ENCODE measurements at places on chromosomes 5 and 9.

GRCh38 chr5:158922263-158922592, 177.5 kb downstream of the EBF1 start:
- no peak for DNase-seq

- DNase-seq: no peak
These were observed 108.6 kb downstream of the TRIO start for GRCh38 chr5:14251733-14252132.

DNA sequence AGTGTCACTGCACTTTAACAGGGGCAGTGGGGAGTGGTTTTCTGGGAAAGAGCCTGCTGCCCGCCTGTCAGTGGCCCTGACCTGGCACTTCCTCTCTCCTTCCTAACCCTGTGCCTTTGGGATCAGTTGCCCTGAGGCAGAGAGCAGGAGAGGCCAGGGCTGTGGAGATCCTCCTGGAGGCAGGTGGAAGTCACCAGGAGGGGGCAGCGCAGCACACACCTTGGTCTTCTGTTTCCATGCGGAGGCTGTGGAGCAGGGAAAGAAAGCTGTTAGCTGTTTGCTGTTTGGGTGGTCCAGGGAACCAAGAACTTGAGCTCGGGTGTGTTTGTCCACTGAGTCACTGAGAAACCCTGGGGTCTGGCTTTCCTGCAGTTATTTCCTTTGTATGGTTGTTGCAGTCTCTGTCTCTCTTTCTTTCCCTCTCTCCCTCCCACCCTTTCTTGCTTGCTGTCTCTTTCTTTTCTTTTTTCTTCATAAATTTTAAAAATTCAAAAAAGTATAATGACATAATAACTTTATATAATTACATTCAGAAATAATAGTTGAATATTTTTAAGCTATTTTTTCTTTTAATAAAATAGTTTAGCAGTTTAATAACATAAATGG, 28.1 kb downstream of the NTRK2 start:
- DNase-seq: no peak

- no peak for DNase-seq
These were observed 44.0 kb downstream of the LYRM7 start for GRCh38 chr5:131214609-131215227.

DNA sequence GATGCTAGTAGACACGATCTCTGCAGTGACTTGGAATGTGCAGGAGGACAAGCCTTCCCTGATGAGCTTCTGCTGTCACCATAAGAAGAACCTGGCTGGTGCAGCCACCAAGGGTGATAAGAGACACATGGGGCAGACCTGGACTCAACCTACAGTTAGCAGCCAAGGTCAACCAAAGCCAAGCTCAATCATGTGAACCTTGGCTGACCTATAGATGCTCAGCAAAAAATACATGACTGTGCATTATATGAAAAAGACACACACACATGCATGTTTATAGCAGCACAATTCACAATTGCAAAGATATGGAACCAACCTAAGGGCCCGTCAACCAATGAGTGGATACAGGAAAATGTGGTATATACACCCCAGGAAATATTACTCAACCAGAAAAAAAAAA, 86.9 kb downstream of the TARS1 start:
- DNase-seq: no peak

DNA sequence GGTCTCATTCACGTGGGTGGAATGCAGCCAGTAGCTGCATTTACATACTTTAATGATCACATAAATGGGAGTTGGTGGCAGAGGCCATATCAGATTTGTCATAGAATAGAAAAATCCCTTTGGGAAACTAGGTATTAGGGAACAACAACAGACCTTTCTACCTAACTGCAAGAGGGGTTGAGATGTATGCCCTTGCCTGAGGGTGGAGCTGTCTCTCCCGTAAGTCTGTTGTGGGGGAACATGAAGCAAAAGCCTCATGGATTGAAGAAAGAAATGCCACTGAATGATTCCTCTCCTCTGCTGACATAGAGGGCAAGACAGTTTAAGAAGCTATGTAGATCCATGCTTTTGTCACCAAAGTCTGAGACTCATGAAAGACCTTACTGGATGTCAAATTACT, 461.3 kb downstream of the SPOCK1 start:
- no peak for DNase-seq

GRCh38 chr9:122978601-122979000, 37.8 kb downstream of the RABGAP1 start:
- DNase-seq: no peak

DNA sequence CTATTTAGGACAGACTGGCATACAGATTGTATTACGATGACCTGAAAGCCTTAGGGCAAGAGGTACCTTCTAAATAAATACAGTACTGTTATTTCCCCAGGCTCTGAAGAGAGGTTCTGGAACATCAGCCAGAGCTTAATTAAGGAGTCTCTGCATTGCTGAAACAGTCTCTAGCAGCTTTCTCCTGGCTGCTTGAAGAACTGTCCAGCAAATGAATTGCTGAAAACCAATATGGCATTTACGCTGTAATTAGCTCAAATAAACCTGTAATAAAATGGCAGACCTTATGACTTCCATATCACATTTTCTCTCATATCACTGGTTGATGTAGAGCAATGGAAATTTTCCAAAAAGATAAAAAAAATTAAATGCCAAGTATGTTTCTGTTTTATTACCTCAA, 636.3 kb downstream of the GABRG2 start:
- no peak for DNase-seq

- no peak for DNase-seq
These were observed 39.2 kb downstream of the ANXA2R start for GRCh38 chr5:43000914-43001313.

- DNase-seq: no peak
These were observed 356.3 kb upstream of the SMARCA2 start for GRCh38 chr9:1658661-1659362.

DNA sequence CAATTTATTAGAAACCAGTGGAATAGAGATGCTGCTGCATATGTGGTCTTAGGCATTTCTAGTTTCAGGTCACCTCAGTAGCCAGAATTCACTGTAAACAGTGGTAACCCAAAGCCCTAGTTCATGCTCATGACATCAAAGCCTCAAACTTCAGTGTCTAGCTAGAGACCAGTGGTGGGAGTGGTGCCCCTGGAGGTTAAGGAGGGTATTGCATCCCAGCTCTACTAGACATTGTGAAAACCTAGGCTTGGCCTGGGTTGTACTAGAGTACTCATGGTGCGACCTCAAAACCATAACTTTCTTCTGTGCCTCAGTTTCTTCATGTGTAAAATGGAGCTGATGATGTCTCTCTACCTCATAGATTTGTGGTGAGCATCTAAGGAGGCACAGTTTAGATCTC, 18.8 kb downstream of the COL5A1 start:
- DNase-seq: no peak

DNA sequence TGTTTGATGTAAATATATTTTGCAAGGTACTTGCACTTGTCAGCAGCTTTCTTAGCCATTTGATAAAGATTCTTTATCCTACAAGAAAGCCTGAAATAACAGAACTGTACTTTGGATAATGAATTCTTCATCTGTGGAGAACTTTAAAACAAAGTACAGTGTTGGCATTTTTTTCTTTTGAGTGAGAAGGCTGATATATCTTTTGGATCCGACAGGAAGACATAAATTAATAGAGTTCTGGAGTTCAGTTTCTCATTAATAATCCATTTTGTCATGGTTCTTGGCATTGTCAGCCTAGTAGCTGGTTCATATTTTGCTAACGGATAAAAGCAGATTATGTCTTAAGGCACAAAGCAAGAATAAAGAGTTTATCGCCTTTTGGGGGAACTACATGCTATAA, 17.0 kb downstream of the PBX3 start:
- DNase-seq: no peak

GRCh38 chr5:103829585-103829984, 267.0 kb upstream of the NUDT12 start:
- DNase-seq: no peak

- no peak for DNase-seq
These were observed 86.1 kb downstream of the SMIM23 start for GRCh38 chr5:171871711-171872110.

DNA sequence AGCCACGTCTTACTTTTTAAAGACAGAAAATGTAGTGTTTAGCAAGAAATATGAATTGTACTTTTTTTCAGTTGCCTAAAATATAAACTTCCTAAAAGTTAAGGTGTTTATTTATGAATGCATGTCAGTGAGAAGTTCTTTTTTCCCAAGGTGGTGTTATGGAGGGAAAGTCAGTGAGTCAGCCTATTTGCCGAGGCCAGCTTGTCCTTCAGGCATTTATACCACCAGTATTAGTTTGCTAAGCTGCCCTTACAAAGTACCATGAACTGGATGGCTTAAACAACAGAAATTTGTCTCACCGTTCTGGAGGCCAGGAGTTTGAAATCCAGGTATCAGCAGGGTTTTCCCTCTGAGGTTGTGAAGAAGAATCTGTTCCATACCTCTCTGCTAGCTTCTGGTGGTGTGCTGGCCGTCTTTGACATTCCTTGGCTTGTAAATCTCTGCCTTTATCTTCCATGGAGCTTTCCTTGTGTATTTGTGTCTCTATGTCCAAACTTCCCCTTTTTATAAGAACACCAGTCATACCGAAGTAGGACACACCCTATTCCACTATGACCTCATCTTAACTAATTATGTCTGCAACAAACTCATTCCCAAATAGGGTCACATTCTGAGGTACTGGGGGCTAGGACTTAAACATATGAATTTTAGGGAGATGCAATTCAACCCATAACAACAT, 38.4 kb downstream of the PRKACG start:
- no peak for DNase-seq

DNA sequence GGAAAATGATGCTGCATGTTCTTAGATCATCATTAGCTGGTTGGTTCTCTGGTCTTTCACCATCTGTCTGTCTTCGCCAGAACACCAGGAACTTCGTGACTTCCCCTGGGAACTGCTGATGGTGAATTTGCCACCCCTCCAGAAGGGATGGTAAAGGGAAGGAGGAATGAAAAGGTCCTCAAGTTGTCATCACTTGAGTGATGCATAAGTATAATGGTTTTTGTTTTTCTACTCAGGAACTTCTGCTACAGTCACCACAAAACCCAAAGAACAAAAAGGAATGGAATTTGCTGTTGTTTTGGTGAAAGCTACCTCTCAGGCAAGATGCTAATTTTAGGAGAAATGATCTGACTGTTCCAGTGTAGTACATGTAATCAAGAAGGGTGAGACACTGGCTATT, 328.4 kb downstream of the ARHGEF28 start:
- no peak for DNase-seq

DNA sequence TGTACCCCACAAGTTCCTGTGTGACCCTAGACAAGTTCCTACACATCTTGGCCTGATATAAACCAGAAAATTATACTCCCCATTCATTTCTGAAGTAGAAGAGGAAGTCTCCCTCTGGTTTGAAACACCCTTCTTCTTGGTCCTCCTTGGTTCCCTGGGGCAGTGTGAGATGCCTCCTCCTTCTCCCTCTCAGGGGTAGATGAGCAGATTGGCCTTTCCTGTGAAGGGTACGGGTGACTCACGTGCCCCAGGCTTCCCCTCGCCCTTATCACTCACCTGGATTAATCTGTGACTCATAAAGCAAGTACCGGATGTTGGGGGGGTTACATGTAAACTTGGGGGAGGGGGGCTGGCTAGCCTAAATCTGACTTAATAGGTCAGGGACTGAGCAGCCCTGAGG, 11.1 kb upstream of the AQP3 start:
- DNase-seq: no peak

DNA sequence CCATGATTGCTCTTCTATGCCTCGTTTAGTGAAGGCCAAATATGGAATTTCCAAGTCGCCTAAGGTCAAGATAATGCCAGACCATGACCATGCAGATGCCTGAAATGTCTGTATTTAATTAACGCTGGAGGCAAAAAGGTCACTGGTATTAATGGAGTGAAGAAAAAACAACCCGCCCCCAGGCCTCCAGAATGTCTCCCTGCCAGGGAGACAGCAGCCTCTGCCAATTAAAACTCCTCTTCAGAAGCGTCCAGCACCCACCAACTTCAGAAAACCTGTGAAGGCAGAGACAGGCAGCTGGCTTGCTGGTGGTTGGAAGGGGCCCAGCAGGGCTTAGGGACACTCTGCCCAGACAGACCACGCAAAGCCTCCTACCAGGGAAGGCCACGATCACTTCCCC, 94.4 kb downstream of the VAV2 start:
- no peak for DNase-seq

- DNase-seq: no peak
These were observed 34.3 kb downstream of the NIPAL4 start for GRCh38 chr5:157494178-157494832.

- DNase-seq: no peak
These were observed 4.7 kb downstream of the SARDH start for GRCh38 chr9:133733421-133733795.

- no peak for DNase-seq
These were observed 76.6 kb upstream of the TBCA start for GRCh38 chr5:77852514-77853352.

DNA sequence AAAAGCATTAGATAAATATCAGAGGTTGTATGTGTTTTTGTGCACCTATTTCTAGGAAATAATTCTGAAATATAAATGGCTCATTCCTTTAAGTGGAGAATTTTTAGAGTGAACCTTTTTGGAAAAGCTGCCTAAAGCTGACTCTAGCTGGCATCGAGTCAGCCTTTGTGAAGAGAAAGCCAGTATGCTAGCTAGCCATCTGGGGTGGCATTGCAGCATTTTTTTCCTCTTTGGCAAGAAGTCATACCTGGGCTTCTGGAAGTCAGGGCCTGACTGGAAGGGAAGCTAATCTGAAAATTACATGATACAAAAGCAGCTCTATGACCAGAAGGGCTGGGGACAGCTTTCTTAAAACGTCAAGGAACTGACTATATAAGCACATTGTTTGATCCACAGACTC, 19.7 kb downstream of the ANP32B start:
- no peak for DNase-seq

GRCh38 chr5:171123417-171123816, 185.6 kb upstream of the TLX3 start:
- DNase-seq: no peak

DNA sequence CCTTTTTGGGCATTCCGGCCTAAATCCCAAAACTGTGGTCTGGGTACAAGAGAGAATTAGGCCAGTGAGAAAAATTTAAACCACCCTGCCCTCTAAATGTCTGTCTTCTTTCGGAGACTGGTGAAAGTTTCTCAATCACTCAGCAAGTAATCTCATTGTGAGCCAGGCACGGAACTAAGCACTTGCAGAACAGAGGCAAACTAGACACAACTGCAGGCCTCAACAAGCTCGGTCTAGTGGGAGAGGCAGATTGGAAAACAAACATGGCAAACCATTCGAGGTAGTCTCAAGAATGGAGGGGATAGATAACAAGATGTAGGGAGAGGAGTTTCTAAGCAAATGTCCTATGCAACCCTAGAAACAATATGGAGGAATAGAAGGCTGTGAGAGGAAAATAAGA, 8.9 kb upstream of the C5orf58 start:
- no peak for DNase-seq

DNA sequence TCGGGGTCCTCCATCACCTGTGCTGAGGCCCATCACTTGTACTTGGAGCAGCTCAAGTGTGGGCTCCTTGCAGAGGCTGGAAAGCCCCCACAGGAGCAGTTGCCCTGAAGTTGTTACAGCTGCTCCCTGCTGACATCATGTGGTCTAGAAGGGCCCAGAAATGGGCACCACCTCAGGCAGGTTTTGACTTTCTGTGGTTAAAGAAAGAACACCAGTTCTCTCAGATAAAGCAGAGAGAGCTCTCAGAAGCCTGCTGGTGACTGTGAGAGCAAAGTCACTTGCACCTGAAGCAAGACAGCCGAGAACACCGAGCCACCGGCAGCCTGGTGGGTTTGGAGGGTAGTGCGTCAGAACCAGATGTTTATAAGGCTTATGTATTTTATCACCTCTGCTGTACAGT, 70.4 kb downstream of the MVB12B start:
- peak; percentile 43 for DNase-seq

- DNase-seq: no peak
These were observed 26.6 kb downstream of the TRPM3 start for GRCh38 chr9:71094708-71095251.

- no peak for DNase-seq
These were observed 35.5 kb downstream of the ADAM19 start for GRCh38 chr5:157540124-157540523.
